GM04503 (cell line): ENCODE measurements at places on chromosomes 3 and 15.

- no peak for DNase-seq
Measured at GRCh38 chr3:169325521-169326220, 337.8 kb downstream of the MECOM start.

DNA sequence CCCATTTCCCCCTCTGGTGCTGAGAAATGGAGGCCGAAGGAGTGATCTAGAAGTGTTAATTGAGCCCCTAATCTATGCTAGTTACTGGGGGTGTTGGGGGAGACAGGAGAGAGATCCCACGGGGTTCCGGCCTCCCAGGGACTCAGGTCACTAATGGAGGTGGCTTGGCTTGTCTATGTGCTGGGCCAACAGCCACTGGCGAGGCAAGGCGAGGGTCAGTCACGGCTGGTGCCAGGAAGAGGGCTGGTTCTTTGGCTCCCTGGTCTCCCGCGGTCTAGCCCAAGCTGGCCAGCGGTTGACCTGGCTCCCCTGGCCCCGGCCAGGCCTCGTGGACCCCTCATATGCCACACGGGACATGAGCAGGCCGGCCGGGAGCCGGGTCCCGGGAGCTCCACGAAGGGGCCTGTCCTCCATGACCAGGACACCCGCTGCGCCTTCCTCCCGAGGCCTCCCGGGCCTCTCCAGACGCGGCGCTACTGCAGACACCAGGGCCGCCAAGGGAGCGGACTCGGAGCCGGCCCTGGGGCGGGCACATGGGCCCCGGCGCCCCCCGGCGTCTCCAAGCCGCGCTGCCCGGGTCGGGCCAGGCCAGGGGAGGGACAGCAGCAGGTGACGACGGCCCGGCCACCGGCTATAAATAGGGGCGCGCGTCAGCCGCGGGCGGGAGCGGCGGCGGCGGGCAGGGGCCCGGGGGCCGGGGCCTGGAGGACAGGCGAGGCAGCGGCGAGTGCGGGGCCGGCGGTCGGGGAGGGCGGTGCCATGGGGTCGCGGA is at the start of gene ALPK3:
Gene ALPK3 (plus strand): TSS at position 663 of the 772 bp plus-strand sequence. CDS start 97 bp downstream, at position 760.
- DNase-seq: no peak

DNA sequence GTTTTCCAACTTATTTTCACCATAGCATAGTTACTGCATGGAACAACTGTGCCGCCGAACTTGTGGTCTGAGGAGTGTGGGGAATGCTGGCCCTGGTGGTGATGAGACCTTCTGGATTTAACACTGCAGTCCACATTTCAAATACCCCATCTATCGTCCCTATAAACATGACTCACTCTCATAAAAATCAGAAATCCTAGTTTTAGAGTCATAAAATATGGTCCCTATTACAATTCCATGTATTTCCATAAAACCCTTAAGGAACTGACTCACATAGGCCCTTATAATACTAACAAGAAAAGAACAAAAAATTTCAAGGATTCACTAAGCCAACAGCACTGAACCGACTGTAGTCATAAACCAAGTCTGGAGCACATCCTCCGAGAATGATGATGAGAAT is 147.2 kb downstream of the FOXP1 start:
- DNase-seq: peak; percentile 83

- DNase-seq: peak; percentile 16
Measured at GRCh38 chr3:158105119-158105709, 1.0 kb downstream of the SHOX2 start.

- peak; percentile 70 for DNase-seq
Measured at GRCh38 chr3:132595014-132595413, 2.1 kb upstream of the ACKR4 start.

- no peak for DNase-seq
Measured at GRCh38 chr3:11120091-11120805, 34.0 kb upstream of the HRH1 start.

DNA sequence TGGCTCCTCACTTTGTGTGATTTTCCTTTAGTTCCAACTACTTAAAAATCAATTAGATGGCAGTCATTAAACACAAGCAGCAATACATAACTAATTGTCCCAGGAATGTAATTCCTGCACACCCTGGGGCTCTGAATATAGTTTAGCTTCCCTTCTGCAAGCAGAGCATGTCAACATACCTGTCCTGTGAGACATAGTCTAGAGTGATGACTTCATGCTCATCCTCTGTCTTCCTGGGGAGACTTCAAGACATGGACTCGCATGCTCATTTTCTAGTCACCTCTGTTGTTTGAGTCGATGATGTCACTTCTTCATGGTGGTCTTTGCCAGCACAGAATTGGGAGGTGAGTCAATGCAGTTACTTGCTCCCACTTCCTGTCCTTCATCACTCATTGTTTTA is 15.7 kb downstream of the C3orf52 start:
- DNase-seq: peak; percentile 35

GRCh38 chr15:41774882-41775417 is 666 bp downstream of the MAPKBP1 start:
- no peak for DNase-seq

DNA sequence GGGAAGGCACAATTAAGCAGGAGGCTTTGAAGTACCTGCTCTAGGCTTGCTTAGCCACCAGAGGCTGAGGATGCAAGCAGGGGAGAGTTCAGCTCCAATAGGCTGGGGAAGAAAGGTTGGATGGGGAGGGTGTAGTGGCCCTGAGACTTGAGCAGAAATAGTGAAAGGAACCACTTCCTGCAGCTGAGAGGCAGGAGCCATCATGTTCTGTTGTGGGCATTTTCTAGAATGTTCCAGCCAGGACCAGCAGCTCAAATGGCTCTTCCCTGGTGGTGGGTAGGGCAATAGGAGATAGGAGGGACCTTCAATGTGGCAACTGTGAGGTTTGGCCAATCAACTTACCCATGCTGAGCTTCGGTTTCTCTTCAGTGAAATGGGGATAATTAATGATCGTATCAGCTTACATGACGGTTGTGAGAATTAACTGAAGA is 79.1 kb upstream of the CGNL1 start:
- no peak for DNase-seq

DNA sequence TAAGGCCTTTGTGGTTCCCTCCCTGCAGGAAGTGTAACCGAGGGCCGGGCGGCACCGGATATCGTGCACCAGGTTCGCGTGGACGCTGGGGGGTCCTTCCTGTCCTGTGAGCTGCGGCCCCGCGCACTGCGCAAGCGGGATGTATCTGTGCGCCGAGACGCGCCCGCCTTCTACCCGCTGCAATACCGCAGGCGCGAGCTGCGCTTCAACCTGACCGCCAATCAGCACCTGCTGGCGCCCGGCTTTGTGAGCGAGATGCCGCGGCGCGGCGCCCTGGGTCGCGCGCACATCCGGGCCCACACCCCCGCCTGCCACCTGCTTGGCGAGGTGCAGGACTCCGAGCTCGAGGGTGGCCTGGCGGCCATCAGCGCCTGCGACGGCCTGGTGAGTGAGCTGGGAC is 35.9 kb downstream of the SAXO2 start:
- no peak for DNase-seq

DNA sequence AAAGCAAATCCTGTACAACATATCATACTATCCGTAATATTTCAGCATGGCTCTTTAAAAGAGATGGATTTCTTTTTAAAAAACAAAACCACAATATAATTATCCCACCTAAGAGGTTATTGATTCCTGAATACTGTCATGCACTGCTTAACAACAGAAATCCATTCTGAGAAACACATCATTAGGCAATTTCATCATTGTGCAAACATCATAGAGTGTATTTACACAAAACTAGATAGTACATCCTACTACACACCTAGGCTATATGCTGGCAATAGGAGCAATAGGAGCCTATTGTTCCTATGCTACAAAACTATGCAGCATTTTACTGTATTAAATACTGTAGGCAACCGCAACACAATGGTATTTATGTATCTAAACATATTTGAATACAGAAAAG is 242.0 kb downstream of the NEK10 start:
- no peak for DNase-seq

- DNase-seq: no peak
Measured at GRCh38 chr3:9180764-9181117, 68.7 kb downstream of the SRGAP3 start.

GRCh38 chr15:48681353-48681752 is 35.8 kb upstream of the FBN1 start:
- no peak for DNase-seq

DNA sequence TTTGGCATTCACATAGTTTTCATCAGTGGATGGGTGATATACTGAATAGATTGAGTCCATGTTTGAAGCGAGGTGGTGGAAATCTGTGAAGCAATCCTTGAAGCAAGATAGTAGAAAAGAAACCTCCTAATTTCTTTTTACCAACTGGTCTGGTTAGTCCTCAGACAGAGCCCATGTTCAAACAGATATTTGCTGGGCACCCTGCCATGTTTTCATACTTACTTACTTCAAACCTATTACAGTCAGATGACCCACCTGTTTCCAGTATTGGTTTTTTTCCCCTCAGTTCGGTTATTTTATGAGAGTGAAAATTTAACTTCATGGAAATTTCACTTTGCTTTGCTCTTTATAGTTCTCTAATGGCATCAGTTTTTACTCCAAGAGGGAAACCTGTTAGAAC is 23.7 kb downstream of the EXOSC7 start:
- DNase-seq: no peak

DNA sequence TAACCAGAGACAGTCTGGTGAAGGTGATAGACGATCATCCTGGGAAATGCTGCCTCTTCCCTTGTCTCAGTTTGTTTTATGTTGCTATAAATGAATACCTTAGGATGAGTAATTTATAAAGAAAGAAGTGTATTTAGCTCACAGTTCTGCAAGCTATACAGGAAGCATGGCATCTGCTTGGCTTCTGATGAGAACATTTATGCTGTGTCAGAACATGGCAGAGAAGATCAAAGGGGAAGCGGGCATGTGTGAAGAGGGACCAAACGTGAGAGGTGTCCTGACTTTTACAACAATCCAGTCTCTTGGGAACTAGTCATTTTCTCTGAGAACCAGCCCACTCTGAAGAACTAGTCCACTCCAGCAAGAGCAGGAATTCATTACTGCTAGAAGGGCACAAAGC is 9.6 kb downstream of the CMC1 start:
- DNase-seq: no peak

DNA sequence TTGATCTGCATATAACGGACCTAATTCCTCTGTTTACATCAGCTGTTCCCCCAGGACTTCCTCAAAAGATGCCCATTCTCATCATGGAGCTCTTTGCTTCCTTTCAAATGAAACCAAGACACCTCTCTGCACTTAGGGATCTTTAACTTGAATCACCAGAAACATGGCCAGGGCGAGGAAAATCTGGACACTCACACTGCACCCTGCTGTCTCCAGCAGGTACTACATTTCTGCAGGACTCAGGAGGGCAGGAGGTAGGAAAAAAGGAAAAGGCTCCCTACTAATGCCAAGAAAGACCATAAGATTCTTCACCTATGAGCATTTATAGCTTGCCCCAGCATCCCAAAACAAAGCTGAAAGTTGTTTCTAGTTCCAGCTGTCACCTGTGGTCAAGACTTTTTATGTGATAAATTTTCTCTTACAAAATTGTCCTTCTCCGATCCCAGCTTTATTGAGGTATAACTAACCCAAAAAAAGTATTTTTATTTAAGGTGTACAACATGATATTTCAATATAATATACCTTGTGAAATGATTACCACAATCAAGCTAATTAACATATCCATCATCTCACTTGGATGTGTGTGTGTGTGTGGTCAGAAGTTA is 87.3 kb upstream of the C15orf61 start:
- no peak for DNase-seq

GRCh38 chr15:100768501-100768931 is 111.1 kb upstream of the ALDH1A3 start:
- no peak for DNase-seq

GRCh38 chr15:98840053-98840452 is 167.5 kb downstream of the PGPEP1L start:
- DNase-seq: no peak

GRCh38 chr3:186004209-186004608 is 66.4 kb upstream of the TRA2B start:
- DNase-seq: no peak

DNA sequence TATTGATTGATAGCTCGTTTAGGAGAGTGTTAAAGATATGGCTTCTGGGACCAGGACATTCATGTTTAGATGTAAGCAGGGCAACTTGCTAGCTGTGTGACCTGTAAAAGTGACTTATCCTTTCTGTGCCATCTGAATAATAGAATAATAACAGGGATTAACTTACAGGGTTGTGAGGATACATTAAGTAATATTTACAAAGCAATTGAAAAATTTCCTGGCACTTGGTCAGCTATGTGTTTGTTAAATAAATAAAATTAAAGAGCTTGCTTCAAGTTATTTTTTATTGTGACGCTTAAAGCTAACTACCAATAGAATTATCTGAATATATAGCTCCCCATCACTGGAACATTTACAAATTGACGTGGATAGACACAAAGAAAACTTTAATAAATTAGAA is 287.9 kb upstream of the CDIN1 start:
- no peak for DNase-seq

DNA sequence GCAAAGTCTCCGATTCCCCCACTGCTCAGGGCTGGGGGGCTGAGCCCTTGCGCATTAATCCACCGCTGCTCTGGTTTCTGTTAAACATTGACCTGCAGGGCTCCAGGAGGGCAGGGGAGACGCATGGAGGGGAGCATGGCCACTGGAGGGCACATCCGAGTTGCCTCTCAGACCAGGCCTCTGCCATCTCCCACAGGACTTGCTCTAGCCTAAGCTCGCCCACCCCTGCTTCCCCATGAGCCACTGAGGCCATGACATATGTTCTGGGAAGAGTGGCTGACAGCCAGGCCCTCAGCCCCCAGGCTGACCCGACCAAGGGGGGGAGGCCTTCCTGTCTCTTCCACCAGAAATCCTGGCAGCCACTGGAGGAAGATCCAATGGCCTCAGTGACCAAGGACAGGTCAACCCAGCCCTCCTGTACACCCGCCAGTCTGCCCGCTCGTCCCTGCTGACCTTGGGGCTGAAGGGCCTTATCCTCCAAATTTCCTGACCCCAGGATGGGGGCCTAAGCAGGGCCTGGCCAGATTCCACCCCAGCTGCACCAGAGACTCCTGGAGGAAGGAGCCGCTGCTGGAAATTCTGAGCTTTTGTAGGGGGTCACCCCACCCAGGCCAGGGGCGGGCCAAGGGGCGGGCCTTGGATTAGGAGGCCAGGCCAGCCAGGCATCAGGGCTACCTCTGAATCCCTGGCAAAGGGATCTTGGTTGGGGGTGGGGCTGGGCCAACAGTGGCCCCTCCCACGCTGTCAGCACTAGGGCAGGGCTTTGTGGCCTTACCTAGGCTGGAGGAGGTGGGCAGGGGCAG is at the start of gene HYAL1:
Gene HYAL1 (minus strand): TSS at position 562 of the 803 bp plus-strand sequence. CDS start 618 bp downstream, outside the sequence.
- no peak for DNase-seq

GRCh38 chr3:115384381-115384780 is 237.3 kb upstream of the ZBTB20 start:
- DNase-seq: no peak

- no peak for DNase-seq
Measured at GRCh38 chr3:158355623-158356588, 215.1 kb upstream of the MLF1 start.
